OCI-M1 (cell line): ENCODE measurements at places on chromosomes 7 and 10.

- DNase-seq = no peak
Observed at GRCh38 chr7:17236603-17237002, 61.8 kb upstream of the AHR start.

GRCh38 chr10:95848841-95849240, 58.9 kb upstream of the CC2D2B start:
- DNase-seq = no peak

GRCh38 chr10:14683256-14683655, 91.4 kb downstream of the FAM107B start:
- DNase-seq = no peak

GRCh38 chr10:52198540-52198939, 115.5 kb upstream of the DKK1 start:
- DNase-seq = peak; percentile 46

DNA sequence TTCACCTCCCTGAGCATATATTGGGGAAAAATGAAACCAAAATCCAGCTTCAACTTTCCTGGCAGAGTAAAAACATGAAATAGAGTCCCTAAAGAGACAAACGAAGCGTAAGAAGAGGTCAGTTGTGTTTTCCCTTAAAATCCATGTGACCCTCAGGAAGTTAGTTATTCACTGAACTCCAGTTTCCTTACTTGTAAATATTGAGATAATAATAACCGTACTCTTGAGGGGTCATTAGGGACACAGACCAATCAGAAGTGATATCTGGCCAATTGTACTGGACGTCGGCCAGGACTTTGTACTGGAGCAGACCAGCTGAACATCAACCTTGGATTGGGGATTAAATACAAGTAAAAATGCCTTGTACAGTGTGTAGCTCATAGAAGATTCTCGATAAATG, 167.0 kb downstream of the GATA3 start:
- no peak for DNase-seq

GRCh38 chr7:44377681-44378421, 52.5 kb upstream of the CAMK2B start:
- DNase-seq = no peak

GRCh38 chr10:34474009-34474376, 341.1 kb downstream of the PARD3 start:
- DNase-seq = no peak

- DNase-seq = peak; percentile 85
Observed at GRCh38 chr7:100053215-100053614, 3.6 kb downstream of the ZSCAN21 start.

DNA sequence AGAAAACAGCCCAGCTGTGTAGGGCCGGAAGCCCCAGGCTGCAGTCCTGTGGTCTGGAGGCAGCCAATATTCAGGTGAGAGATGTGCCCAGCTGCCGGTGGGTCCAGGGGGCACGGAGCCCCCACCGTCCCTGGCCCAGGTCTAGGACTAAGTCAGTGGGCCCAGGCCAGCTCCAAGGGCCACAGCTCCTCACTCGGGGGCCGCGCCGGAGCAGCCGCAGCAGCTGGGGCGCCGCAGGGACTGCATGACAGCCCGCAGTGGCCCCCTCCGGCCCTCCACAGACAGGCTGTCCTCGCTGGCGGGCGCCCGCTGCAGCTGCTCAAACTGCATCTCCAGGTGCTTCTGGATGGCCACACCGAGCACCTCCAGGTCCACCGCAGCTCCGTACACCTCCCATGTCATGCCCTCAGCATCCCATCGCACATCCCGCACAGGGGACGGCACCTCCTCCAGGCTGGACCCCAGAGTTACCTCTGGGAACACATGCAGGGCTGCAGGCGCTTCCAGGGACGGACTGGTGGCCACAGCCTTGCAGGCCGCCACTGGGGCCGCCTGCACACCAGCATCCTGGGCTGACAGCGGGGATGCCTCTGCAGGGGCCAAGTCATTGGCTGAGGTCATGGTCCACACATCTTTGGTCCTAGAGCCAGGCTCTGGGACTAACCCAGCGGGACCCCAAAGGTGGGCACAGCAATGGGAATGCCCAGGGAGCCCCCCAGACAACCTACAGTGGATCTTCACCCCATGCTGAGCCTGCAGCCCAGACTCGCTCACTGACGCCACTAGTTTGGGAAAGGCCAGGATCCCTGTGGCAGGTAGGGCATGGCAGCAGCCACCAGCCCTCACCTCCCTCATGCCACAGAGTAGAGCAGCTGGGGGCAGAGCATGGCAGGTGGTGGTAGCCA, 7.0 kb downstream of the GPRIN2 start:
- DNase-seq = no peak

GRCh38 chr7:22837308-22837707, 14.7 kb upstream of the TOMM7 start:
- no peak for DNase-seq

DNA sequence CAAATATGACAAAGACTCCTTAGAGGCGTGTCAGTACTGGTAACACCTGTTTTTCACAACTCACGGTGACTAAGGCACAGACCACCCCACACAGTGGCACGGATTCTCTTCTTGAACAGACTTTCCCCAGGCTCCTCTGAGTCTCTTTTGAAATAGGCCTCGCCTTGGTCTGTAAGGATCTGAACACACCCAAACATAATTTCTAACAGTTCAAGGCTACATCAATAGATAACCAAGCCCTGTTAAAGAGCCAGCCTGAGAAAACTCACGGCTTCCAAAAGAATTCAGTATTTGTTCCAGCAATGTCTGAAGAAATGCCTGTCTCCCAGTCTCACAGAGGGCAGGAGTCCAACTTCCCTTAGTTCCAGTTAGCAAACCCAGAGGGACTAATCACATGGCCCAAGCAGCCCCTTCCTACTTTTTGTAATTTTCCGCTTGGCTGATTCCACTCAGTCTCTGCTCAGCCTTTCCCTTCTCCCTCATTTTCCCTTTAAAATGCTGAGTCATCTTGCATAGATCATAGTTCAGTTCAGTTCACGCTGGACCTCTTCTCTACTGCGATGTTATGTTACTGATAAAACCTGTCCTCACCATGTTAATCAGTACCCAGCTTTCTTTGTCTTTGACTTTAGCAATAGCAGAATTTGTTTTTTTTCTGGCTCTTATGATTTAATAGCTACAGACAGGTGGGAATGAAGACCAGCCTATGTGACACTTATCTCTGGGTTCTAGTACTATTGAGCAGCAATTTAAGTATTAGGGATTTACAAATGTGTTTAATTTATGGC, 22.6 kb upstream of the AKR1C3 start:
- peak; percentile 94 for DNase-seq

- DNase-seq = no peak
Observed at GRCh38 chr7:55475855-55476803, 96.2 kb downstream of the VOPP1 start.

DNA sequence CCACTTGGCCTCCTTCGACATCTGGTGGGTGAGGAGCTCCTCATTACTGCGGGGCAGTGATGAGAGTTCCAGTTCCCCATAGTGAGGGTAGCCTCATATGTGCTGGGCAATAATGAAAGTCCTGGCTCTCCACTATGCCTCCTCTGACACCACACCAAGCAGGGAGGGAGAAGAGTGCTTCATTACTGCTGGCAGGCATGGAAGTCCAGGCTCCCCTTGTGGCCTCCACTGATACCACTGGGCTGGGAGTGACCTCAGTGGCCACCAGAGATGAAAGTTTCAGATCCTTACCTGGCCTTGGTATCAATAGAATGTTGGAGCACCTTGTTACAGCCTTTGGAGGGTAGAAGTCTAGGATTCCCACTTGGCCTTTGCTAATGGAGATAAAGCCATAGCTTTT, 6.5 kb downstream of the DUS4L start:
- no peak for DNase-seq

DNA sequence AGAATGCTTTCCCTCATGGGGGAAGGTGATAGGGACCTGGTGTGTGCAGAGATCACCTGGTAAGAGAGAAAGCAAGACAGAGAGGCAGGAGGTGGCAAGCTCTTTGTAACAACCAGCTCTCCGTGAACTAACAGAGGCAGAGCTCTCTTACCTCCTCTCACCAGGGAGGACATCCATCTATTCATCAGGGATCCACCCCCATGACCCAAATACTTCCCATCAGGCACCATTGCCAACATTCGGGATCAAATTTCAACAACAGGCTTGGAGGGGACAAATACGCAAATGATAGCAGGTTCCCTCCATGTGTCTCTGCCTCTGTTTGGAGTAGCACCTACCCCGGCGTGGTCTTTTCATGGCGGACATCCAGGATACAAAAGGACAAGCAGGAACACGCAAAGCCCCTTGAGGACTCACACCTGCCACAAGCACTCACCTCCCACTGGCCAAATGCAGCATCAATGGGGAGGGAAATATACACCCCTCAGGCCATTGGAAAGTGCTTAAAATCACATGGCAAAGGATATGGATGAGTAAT, 431.2 kb upstream of the AUTS2 start:
- DNase-seq = no peak

DNA sequence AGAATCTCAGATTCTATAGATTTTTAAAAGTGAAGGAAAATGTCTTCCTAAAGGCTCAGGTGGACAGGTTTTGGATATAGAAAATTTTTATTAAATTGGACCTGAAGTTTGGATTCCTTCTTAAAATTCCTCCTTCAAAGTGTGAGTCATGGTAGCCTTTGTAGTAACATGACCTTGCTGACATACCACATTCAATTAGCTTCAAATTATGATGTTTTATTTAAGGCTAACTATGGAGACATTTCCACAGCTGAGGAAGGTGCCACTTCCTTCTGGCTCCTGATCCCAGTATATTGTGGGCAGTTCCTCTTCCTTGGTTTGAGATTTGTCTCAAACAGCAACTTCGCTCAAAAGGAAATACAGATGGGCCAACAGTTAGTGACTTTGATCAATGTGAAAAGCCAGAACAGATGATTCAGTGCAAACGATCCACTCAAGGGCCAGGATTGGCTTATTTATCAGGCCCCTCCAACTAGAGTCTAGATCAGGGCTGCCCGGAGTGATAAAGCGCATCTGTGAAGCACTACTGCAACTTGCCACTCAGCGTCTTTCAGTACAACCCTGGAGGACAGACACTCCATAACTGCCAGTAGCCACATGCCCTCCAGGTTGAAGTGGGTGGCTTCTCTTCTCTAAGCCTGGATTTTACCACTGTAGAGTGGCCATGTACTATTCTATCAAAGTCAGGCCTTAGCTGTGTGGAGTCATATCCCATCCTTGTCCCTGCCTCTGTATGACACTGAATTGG, 573.5 kb downstream of the KIF20B start:
- DNase-seq = peak; percentile 76
